ENCODE measurements at places on chromosomes 16 and 17. TPM values are rescaled to one million over a fixed set of nuclear protein-coding genes. Genes with fewer than 3 reads are reported as not detected.

DNA sequence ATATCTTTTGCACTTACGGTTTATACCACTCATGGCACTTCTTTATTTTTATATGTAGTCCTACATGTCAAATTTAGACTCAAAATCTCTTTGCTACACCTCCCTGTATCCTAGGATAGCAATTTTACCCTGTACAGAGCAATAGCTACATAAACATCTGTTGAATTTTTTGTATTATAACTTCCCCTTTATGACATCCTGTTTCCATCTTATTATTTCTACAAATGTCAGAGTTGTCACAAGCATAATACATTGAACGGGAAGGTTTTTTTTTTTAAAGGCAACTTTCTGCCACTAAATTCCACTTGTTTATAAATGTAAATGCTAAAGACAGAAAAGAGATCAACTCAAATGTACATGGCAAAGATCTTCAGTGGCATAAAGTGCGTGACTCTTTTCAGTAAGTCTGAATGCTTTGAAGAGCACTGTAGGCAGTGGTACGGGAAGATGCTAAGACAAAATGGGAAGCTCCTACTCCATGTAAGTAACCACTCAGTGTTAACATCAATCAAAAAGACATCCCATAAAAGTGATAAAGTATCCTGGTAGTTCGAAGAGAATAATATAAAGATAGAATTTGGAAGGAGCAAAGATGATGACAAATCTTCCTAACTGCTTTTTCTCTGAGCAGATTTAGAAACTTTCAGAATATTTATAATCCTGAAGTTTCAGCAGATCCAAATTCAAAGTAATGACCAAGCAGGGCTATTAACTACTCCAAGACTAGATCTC is 26.8 kb downstream of the GNA13 start:
- no peak for DNase-seq

DNA sequence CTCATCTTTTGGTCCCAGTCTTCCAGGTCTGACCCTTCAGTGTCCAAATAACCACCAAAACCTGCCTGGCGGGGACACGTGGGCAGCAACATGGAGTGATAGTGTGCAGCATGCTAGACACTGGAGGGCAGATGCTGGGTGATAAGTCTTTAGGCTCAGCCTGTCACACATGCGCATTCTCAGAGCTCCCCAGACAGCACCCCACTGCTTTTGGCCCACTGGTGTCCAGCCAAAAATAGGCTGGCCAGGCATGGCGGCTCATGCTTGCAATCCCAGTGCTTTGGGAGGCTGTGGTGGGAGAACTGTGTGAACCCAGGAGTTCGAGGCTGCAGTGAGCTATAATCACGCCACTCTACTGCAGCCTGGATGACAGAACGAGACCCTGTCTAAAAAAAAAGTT is 12.3 kb downstream of the GINS2 start:
- DNase-seq, result no peak

- DNase-seq, result peak; percentile 66
These were observed 26.6 kb downstream of the GOSR2 start for GRCh38 chr17:46949291-46950174.

- no peak for DNase-seq
These were observed 72.1 kb upstream of the GNG13 start for GRCh38 chr16:872436-873242.

- no peak for DNase-seq
These were observed 7.9 kb downstream of the ESRP2 start for GRCh38 chr16:68227850-68228553.

DNA sequence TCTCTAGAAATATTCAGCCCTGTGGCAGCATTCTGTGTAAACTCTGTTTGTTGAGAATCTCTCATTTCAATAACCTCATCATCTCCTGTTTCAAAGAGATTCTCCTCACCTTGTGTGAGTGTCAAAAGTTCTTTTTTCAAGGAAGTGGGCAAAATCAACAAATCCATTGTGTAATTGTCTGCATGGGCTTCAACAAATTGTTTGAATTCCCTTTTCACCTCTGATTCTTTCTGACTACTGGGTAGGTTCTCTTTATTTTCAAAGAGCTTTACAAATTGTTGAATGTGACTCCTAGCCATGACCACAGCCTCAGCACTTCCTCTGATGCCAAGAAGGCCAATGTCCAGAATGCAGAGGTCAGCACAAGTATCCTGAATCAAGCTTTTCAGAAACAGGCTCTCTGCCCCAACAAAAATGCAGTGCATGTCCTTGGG is 48.0 kb downstream of the N4BP1 start:
- DNase-seq, result peak; percentile 42

GRCh38 chr17:57408071-57408811 is 151.9 kb downstream of the MSI2 start:
- no peak for DNase-seq

DNA sequence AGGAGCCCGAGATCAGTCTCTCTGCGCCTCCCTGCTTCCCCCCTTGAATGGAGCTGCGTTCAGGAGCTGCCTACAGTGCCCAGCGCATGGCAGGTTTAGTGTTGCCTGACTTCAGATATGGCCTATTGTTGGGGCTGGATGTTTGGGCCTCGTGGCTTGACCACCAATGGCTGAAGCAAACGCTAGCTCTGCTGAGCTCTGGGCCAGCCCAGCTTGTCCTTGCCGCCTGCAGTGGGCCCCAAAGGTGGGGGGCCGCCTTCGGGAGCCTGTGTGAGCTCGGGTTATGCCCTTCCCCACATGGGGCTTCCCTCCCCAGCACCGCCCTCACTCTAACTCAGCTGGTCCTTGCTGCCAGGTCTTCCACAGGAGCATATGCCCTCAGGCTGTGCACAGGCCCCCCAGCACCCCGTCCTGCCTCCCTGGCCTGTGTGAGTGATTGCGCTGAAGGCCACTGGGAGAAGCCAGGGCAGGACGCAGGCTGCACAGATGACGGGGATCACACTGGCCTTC is 2.0 kb upstream of the METTL26 start:
- no peak for DNase-seq

DNA sequence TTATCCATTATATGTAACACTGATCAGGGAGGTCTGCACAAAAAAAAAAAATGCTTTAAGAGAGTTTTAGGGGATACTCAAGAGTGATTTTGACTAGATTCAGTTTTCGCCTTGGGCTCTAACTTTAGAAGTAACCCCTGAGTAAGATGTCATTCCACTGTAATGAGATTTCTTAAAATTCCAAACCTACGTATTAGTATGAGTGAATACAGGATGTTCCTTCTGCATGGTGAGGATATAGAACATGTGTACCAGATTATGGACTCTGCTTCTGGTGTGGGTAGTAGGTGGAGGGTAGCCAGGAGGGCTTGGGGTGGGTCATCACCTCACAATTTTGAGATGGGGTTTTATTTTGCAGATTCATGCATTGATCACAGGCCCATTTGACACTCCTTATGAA is 4.3 kb downstream of the UBE2Z start:
- DNase-seq, result peak; percentile 53

NAGS gene
- total RNA-seq, result 1.8 TPM

PPL gene
- total RNA-seq, result 1.2 TPM

MYOCD gene
- total RNA-seq, result under 0.01 TPM

MGAT5B gene
- total RNA-seq, result 0.11 TPM
